A172 (cell line): ENCODE measurements at places on chromosomes 12 and 14. TPM values are rescaled to one million over a fixed set of nuclear protein-coding genes. Genes with fewer than 3 reads are reported as not detected.

DNA sequence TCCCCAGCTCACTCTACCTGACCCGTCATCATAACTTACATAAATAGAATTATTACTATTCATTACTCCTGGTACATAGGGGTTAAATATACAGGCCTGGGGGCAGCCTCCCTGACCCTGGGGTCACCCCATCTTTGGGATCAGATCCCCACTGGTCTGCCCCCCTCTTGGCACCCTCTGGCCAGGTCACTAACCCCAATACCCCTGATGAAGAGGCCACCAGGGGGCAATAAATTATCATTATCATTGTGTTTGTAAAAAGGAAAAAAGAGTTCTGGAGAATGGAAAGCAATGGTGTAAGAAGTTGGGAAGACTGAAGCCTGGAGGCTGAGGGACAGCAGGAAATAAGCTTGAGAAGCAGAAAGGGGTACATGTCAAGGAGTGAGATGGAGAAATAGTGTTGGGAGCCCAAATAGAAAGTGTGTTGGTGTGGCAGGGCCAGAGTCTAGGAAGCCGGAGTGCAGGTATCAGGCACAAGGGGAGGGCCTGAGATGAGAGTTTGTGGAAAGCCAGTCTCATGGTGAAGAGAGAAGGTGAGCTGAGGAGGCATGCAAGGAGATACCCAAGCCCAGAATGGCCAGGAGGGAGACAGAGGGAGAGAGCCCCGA lies 6.1 kb upstream of the AAAS start:
- DNase-seq, result no peak

DNA sequence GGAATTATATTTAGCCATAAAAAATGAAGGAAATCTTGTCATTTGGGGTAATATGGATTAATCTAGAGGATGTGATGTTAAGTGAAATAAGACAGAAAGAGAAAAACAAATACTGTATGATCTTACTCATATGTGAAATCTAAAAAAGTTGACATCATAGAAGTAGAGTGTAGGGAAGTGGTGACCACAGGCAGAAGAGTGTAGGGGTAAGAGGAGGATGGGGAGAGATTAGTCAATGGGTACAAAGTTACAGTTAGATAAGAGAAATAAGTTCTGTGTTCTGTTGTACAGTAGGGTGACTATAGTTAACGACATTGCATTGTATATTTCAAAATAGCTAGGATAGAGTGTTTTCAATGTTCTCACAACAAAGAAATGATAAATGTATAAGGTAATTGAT lies 87.0 kb downstream of the TSHR start:
- DNase-seq, result no peak

DNA sequence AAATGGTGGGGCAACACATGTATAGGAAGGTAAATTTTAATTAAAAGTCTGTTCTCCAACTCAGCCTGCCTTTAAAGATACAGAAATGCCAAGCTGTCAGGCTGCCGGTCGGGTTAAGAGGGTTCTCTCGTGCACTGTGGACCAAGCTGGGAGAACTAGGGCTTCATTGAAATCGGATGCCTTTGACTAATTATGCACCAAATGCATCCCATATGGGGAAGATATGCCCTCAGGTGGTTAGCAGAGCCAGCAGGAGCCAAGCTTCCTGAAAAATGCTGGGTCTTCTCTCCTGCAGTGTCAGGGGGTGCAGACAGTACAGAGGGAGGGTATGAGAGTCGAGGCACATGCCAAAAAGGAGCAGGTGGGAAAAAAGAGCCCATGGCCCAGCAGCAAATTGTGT lies 236.1 kb downstream of the CACNA1C start:
- no peak for DNase-seq

- no peak for DNase-seq
Observed at GRCh38 chr14:23438101-23438971, 2.9 kb upstream of the MYH7 start.

MIP gene
- total RNA-seq, result not detected in 2 replicates

DNA sequence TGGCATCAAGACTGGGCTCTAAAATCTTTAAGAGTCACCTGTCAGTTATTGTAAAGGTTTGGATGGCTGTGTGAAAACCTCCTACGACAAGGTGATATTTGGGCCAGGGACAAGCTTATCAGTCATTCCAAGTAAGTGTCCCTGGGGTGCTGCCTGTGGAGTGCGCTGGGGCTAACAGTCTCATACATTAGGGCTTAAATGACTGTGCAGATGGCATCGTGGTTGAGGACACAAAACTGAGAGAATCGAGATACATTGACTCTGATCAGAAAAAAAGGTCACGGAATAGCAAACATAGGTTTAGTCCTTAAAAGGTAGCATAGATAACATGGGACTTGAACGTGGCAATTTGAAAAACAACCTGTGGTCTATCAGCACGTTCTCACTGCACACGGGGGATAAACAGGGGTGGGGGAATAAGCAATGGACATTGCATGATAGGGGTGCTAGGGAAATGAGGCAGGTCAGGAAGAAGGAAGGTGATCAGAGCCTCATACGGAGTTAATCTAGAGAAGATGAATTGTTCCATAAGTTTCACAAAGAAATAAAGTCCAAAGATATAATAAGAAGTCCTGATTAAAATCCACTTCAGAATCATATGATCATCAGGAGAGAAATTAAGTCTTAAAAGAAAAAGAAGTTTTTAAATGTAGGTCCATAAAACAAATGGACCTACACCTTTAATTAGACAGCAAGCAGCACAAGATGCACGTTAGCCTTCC lies 100.3 kb downstream of the DAD1 start:
- no peak for DNase-seq
